ENCODE measurements at places on chromosomes 16 and 17. TPM values are rescaled to one million over a fixed set of nuclear protein-coding genes. Genes with fewer than 3 reads are reported as not detected.

DNA sequence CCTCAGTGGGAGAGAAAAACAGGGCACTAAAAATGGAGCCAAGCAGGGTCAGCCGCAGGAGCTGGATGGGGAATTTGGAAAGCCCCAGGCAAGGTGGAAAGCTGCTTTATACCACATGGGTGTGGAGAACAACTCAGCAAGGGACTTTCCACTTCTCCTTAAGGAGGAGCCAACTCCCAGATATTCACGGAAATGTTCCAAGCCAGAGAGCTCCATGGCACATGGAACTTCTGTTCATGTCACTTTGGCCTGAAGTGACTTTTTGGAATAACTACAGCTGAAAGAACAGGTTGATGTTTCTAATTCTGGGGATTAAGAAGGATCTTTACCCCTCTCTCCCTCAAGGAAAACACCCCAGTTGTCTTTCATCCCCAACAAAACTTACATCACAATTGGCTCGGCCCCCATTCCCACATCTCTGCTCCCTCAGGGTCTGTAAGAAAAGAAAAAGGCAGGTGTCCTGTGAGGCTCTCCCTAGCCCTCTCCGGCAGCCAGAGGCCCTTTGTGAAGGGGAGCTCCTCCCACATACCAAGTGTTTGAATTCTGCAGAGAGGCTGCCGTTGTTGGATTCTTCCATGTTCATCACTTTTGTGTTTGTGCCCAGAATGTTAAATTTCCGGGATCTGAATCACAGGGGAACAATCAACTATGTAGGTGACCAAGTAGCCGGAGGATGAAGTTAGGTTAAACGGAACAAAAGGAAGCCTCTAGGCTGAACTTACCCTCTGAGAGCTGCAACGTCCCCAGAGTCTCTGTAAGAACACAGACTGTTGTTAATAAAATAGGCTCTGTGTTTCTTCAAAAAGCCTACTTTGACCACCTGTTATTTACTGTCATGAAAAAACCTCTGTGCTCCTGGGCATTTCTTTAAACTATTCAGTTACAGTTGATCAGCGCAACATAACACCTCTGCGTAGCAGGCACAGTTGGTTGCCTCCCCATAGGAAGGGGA lies 41.0 kb downstream of the STAT5A start:
- H3K27me3 ChIP-seq = no peaks in the 10 kb centered on the region
- peak overlapping the region; percentile 81 for H3K27ac ChIP-seq
- peaks cover 20% of the 10 kb centered on the region for H3K36me3 ChIP-seq
- no peak for DNase-seq
- H3K4me3 ChIP-seq = no peak overlapping the region
- H3K4me1 ChIP-seq = peaks cover 13% of the 10 kb centered on the region

DNA sequence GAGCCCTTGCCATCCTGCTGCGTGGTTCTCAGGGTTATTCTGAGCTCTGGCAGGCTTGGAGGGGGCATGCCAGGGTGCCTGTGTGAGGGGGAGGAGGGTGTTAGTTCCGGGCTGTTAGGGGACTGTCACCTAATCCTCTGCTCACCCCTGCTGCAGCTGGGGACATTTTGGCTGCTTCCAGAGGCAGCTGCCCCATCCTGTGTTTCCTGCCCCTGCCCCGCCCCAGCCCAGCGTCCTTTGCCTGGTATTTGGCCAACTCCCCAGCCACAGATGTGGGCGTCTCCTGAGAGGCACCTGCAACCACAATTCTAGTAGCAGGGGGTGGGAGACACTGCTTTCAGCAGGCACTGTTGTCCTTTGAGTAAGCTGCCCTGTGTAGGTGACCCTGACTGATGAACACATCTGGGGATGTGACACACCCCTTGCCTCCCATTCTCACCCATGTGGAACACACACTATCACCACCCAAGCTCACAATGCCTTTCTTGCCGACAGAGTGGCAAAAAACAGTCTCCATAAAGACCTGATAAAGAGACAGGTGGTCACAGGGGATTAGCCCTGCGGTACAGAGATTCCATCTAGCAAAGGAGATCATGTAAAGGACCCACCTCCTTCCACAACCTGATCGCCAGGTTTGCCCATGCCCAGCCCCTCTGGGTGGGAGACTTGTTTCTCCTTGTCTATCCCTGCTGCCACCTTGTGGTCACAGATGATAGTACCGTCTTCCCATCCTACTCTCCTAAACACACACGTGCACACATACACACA lies at the start of gene CHRNE:
Gene CHRNE, minus strand, starts transcription at position 48 of the 768 bp plus-strand sequence. Its CDS starts 35 bp downstream, at position 13.
- peaks cover 7% of the 10 kb centered on the region for H3K36me3 ChIP-seq
- DNase-seq = no peak
- H3K27me3 ChIP-seq = peaks cover 9% of the 10 kb centered on the region
- peaks cover 10% of the 10 kb centered on the region for H3K4me1 ChIP-seq
- H3K27ac ChIP-seq = peak within 1 kb of the TSS; percentile 98

NTN1 gene
- 17.4 TPM for total RNA-seq

CNGB1 gene
- 2.3 TPM for total RNA-seq

DOC2B gene
- 3.1 TPM for total RNA-seq

Measured in type B pancreatic cell (in vitro differentiated cells).